ENCODE measurements at places on chromosomes 7 and 10. TPM values are rescaled to one million over a fixed set of nuclear protein-coding genes. Genes with fewer than 3 reads are reported as not detected.
A peak's percentile ranks its signal among the peaks of the same experiment; 100 is the strongest.

- no peaks in the 10 kb centered on the region for H3K36me3 ChIP-seq
- peaks cover 5% of the 10 kb centered on the region for H3K27me3 ChIP-seq
- no peak overlapping the region for H3K4me3 ChIP-seq
- H3K4me1 ChIP-seq, result no peaks in the 10 kb centered on the region
- DNase-seq, result no peak
These were observed 138.4 kb upstream of the NFE2L3 start for GRCh38 chr7:26013551-26014083.

Gene RAB19
- total RNA-seq, result 1.6 TPM

DNA sequence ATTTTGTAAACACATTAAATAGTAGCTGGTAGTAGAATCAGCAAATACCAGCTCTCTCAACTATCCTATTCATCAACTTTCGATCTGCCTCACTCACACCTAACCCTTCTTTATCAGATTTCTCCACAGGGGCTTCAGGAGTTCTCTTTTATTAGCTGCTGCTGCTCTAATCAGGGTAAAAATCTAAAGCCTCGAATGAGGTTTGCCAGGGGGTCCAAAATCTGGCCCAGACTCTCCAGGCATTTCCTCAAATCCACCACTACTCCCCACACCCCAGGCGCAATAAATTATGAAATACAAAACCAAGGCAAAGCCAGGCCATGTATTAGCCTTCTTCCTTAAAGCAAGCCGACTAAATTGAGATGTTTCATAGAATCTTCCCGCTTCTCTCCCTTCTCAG lies 2.3 kb downstream of the RNF216 start:
- no peak for DNase-seq
- no peaks in the 10 kb centered on the region for H3K27me3 ChIP-seq
- H3K4me1 ChIP-seq, result peaks cover 46% of the 10 kb centered on the region

Gene STAG3
- total RNA-seq, result 4.0 TPM

- no peak overlapping the region for H3K4me3 ChIP-seq
- no peaks in the 10 kb centered on the region for H3K36me3 ChIP-seq
- H3K4me1 ChIP-seq, result no peaks in the 10 kb centered on the region
- H3K27ac ChIP-seq, result no peak overlapping the region
These were observed 66.1 kb downstream of the GNA12 start for GRCh38 chr7:2777898-2778535.

DNA sequence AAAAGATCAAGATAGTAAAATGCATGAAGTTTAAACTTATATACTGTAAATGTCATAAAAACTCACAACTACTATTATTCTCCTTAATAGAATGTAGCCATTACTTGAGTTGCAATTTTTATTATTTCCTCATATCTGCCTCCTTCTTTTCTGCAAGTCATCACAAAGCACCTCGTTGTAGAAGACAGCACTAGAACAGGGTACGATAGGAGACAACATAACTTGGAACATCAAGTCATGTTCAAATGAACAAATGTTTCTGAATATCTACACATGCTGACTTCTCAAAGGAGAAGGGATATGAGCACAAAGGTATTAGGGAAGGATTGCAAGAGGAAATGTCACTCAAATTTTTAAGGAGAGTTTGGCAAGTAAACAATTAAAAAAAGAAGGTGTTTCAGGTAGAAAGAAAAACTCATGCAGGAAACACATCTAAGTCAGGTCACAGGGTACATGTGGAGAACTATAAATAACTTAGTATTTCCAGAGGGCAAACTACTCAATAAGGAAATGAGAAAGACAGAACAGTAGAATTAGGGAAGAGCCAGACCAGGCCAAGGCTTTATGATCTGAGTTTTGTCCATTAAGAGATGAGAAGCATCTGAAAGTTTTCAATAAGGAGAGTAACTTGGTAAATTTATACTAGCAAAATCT lies 186.7 kb downstream of the CRPPA start:
- no peaks in the 10 kb centered on the region for H3K36me3 ChIP-seq
- no peak for DNase-seq
- H3K27me3 ChIP-seq, result no peaks in the 10 kb centered on the region
- H3K4me3 ChIP-seq, result no peak overlapping the region
- H3K27ac ChIP-seq, result no peak overlapping the region

DNA sequence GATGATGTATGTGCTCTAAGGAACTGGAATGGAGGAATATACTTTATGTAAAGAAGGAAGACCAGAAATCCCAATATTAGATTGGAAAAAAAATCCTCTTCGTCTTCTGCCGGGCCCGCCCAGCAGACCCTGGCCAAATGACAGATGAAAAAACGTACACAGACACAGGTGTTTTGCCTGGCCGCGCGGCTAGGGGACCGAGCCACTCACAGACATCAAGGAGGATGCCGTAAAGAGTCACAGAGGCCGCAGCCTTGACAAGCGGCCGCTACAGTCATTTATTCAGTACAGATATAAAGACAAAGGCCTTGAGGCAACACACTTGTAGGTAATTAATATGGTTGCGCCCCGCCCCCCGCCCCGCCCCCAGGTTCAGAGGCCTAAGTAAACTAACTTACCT lies 594.1 kb downstream of the GRM8 start:
- H3K4me1 ChIP-seq, result no peaks in the 10 kb centered on the region
- H3K4me3 ChIP-seq, result no peak overlapping the region
- H3K27ac ChIP-seq, result no peak overlapping the region

Gene RARRES2
- total RNA-seq, result not detected

Gene TMEM236
- 0.06 TPM for total RNA-seq

GRCh38 chr7:39825401-39825980 lies 124.6 kb upstream of the CDK13 start:
- peaks cover 3% of the 10 kb centered on the region for H3K27me3 ChIP-seq
- H3K27ac ChIP-seq, result no peak overlapping the region
- H3K4me1 ChIP-seq, result no peaks in the 10 kb centered on the region

Gene PDK4
- not detected for total RNA-seq

- no peak overlapping the region for H3K27ac ChIP-seq
- peak; percentile 23 for DNase-seq
- H3K4me3 ChIP-seq, result peak overlapping the region; percentile 30
- peaks cover 48% of the 10 kb centered on the region for H3K27me3 ChIP-seq
- H3K4me1 ChIP-seq, result peaks cover 57% of the 10 kb centered on the region
These were observed 652 bp downstream of the KAZALD1 start for GRCh38 chr10:101062232-101063049.

DNA sequence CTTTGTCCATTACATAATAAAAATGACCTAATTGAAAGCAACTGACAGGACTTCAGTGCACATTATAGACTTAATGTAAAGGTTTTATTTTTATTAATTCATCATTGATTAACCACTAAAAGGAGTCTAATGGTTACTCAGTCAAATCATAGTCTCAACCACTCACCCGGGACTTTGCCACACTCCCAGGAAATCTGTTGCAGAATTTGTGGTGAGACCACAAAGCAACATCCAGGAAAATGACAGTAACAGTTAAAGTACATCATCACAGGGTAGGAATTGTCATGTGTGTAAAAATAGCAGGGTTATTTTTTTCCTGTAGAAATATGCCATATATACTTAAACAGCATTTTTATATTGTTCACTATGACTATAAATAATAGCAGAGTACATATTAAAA lies 6.3 kb upstream of the HGF start:
- no peaks in the 10 kb centered on the region for H3K27me3 ChIP-seq
- H3K4me1 ChIP-seq, result no peaks in the 10 kb centered on the region
- no peak for DNase-seq
- H3K4me3 ChIP-seq, result no peak overlapping the region
- no peaks in the 10 kb centered on the region for H3K36me3 ChIP-seq

DNA sequence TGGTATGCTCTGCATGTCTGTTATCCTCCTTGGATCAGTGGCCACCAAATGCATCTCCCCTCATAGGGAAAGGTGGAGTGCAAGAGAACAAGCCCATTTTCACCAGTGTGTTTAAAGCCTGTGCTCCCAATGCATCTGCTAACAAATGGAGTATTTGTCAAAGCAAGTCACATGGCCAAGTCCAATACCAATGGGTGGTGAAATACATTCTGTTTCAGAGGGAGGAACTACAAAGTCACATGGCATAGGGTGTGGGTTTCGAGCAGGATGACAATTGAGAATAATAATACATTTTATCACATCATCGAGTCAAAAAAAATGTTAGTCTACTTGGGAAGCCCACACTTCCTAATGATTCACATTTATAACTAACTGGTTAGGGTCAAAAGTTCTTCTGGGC lies 62.7 kb downstream of the SUGCT start:
- H3K4me1 ChIP-seq, result no peaks in the 10 kb centered on the region
- no peaks in the 10 kb centered on the region for H3K36me3 ChIP-seq
- H3K27me3 ChIP-seq, result no peaks in the 10 kb centered on the region
- H3K27ac ChIP-seq, result no peak overlapping the region
- no peak overlapping the region for H3K4me3 ChIP-seq
- no peak for DNase-seq

All from CD4-positive, alpha-beta T cell (primary cell).